ENCODE measurements at places on chromosomes 5 and 9. TPM values are rescaled to one million over a fixed set of nuclear protein-coding genes. Genes with fewer than 3 reads are reported as not detected.

DNA sequence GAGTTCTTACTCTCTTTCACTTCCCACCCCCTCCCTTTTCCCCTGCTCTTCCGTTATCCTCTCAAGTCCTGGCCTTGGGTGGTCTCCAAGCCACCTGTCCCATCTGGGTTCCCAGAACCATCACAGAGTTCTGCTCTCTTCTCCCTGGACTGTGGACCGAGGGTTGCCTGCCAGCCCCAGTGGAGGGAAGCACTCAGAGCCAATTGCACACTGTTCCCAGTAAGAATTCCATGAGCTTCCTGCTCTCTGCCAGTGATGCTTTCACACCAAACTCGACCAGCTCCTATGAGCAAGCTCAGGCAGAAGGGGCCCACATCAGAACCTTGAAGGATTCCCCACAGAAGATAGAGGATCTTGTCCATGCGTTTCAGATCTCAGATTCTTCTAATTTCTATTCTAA is 20.1 kb upstream of the AFAP1L1 start:
- DNase-seq, result no peak

DNA sequence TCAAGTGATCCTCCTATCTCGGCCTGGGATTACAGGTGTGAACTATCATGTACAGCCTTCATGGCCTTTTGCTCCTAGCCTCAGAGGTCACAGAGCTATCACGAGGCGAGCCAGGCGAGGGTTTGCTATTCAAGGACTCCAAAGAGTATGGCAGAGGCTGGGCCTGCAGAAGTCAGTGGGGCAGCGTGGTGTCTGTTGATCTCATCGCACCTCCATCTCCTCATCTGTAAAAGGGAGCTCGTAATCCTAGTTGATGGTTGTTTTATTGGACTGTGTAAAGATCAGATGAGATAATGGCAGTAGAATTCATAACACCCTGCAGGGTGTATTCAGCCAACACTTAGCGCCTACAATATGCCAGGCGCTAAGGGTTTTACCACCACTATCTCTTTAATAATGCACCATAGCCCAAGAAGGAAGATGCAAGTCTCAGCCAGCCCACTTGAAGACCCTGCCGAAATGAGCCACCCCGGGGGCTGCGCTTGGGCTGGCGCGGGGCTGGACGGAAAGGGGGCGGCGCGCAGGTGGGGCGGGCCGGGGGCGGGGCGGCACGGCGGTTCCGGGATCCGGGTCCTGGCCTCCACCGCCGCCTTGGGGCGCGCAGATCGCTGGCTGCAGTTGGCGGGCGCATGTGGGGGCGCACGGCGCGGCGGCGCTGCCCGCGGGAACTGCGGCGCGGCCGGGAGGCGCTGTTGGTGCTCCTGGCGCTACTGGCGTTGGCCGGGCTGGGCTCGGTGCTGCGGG is at the start of gene GALNT12:
Gene GALNT12, plus strand, starts transcription at position 601 of the 744 bp plus-strand sequence. Its CDS starts 29 bp downstream, at position 630.
- no peak for DNase-seq

DNA sequence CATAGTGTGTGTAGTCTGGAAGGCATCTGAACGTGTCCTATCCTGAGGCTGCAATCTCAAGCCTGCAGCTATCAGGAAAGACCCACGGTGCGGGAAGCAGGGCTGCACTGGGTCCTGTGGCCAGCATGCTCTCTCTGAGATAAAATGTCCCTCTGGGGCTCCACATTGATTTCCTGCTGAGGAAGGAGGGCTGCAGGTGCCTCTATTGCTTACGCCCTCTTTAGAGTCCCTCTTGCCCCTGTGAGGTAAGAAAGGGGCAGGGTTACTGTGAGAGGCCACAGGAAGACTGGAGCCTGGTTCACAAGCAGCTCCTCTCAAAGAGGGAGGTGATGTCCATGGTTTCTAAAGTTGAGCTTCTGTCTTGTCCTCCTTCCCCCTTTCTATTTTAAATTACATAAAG is 299.9 kb upstream of the RFX3 start:
- no peak for DNase-seq

GRCh38 chr9:134294153-134295071 is 31.8 kb upstream of the RXRA start:
- no peak for DNase-seq

GRCh38 chr5:111453295-111453694 is 59.0 kb downstream of the STARD4 start:
- no peak for DNase-seq

- no peak for DNase-seq
Measured at GRCh38 chr9:6896562-6896961, 138.8 kb downstream of the KDM4C start.

- peak; percentile 52 for DNase-seq
Measured at GRCh38 chr5:179229331-179229831, 115.9 kb downstream of the ADAMTS2 start.

- DNase-seq, result no peak
Measured at GRCh38 chr9:117169089-117169621, 245.7 kb downstream of the ASTN2 start.

GRCh38 chr5:34519489-34520220 is 136.5 kb upstream of the RAI14 start:
- no peak for DNase-seq

- DNase-seq, result no peak
Measured at GRCh38 chr5:96388176-96388575, 44.9 kb downstream of the PCSK1 start.

DNA sequence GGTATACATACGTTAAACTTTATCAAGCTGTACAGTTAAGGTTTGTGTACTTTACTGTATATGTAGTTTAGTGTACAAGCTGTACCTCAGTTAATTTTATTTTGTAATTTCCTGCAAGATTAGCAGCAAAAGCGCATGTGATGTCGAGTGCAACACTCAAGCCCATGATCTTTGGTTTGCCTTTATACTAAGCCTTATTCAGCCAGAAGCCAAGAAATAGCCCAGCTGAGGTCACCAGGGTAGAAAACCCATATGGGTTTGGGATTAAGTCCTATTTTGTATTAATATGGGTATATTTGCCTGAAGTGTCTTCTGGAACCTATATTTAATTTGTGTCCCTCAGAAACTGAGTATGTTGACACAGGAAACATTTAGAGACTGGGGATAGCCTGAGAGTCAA is 59.3 kb downstream of the ZFAND5 start:
- DNase-seq, result no peak

DNA sequence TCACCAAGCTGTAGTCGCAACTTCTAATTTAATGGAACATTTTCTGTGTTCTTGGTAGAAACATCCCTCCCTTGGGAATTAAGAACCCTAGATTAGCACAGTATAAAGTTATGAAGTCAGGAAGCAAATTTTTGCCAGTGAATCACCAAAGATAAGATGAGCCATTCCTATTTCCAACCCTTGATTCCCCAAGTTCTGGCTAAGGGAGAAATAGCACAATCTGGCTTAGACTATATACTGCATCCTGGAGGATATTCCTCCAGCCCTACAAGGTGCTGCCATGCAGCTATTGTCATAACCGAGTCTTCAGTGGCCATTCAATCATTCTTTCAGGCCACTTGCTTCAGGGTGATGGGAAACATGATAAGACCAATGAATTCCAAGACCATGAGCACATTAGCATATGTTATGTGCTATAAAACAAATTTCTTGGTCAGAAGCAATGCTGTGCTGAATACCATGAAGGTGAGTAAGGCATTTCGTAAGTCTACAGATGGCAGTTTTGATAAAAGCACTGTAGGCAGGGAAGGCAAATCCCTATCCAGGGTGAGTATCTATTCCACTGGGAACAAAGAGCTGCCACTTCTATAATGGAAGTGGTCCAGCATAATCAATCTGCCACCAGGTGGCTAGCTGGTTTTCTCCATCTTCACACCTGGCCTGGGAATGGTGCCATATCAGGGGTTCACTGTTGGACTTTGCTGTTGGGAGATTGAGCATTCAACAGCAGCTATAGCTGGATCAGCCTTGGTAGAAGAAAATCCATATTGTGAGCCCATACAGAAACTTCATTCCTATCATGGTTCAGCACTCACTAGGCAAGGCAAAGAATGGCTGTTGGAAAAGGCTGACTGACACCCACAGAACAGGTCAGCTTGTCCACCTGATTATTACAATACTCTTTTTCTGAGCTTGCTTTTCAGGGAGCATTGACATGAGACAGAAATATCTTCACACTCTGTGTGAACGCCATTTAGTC is 19.6 kb upstream of the ARL15 start:
- no peak for DNase-seq

GRCh38 chr9:69546265-69546664 is 125.9 kb downstream of the APBA1 start:
- DNase-seq, result no peak

DNA sequence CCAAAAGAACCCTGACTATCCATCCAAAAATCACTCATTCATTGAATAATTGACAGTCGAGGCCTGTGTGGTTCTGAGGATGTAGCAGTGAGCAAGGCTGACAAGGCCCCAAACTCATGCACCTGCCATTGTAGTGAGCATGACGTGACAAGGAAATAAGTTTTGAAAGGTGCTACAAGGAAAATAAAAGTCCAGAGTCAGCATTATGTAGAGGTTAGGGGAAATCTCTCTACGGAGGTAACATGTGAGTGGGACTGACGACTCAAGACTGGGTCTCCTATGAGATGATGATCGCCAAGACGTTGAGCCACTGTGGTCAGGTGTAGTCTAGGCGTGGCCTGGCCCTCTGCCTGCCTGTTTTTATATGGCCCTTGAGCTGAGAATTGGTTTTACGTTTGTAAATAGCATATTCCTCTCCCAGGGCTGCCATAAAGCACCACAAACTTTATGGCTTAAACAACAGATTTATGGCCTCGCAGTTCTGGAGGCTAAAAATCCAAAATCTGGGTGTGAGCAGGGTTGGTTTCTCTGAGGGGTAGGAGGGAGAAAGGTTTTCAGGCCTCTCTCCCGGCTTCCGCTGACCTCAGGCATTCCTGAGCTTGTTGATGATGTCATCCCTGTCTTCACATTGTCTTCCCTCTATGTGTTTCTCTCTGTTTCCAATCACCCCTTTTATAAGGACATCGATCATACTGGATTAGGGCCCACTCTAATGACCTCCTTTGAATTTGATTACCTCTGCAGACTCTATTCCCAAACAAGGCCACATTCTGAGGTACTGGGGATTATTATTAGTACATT is 206.4 kb upstream of the EGFLAM start:
- DNase-seq, result no peak

DNA sequence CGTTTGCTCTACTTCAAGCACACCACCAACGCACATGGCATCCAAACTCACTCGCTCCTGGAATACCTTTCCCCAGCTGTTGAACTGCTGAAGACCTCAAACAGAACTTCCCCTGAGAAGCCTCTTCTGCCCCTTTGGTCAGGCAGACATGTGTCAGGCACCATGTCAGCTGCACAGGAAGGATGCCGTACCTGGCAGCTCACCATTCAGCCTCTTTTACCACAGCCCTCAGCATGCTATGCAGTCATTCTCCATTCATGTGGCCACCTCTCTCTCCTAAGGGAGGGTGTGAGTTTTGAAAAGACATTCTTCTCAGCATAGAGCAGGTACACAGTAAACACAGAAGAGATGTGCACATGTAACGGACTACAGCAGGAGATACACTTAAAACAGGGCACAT is 14.2 kb downstream of the IL4 start:
- no peak for DNase-seq

GRCh38 chr5:36908544-36909260 is 32.1 kb downstream of the NIPBL start:
- DNase-seq, result no peak

- DNase-seq, result no peak
Measured at GRCh38 chr9:123235448-123235847, 32.9 kb downstream of the STRBP start.

DNA sequence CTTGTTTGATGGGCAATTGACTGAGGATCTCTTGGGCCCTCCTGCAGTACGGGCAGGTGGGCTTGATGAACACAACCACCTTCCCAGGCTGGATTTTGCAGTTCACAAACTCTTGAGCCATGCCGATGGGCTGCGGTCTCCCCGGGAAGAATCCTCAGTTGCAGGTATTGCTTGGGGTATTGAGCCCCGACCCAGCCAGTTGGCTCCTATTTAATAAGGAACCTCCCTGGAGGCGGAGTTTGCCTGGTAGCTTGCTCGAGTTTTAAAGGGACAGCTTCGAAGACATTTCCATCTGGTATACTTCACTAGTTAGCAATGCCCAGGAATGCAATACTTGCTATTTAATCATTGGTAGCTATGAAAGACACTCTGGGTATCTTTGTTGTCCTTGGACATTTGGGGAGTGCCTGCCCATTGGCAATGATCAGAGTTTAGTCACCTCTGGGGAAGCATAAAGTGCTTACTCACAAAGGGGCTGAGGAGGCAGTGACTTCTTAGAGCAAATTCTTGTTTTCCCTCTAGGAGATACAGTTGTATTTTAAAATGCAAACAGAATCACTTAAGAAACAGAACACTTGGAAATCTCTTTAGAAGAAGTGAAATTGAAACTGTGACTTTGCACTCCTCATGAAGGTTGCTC is at the start of gene GLRX:
Gene GLRX, minus strand, starts transcription at position 185 of the 640 bp plus-strand sequence. Its CDS starts 64 bp downstream, at position 121.
- DNase-seq, result peak; percentile 76

DNA sequence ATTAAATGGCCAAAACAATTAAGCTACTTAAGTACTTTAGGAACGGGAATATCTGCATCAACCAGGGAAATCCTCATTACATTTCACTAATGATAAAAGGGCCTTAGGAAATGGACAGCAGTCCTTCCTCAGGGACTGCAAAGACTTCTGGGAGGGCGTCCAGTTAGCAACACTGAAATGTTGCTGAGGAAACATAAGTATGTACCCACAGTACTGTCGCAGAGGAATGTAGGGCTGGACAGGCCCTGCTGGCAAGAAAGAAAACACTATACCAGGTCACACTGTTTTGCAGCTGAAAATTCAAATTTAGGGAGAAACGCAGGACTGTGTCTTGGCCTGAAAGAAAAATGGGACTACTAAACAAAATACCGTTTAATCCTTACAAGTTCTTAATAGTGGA is 1.3 kb downstream of the C5orf15 start:
- DNase-seq, result no peak

DNA sequence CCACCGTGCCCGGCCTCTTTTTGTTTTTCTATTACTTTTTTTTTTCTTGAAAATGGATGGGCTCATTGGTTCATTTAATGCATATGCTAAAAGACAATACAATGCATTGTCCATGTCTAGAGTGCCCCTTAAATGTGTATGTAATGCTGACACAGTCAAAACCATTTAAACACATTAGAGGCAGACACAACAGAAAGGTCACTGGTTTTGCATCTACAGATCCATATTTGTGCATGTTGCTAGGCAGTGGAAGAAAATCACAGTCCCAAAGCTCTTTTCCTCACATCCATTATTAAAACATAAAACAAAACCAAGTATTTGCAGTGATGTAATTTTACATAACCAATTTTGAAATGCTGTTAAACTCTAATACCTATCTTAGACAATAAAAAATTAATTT is 389.0 kb downstream of the TAF11L14 start:
- no peak for DNase-seq

- no peak for DNase-seq
Measured at GRCh38 chr9:120778758-120779157, 14.5 kb downstream of the FBXW2 start.

GRCh38 chr9:131094622-131095021 is 1.7 kb upstream of the AIF1L start:
- DNase-seq, result no peak

- no peak for DNase-seq
Measured at GRCh38 chr5:149363936-149364335, 6.1 kb downstream of the PCYOX1L start.

GRCh38 chr9:87443461-87443860 is 54.2 kb upstream of the DAPK1 start:
- DNase-seq, result no peak

Gene RPL12
- total RNA-seq, result 894 TPM

Gene AFAP1L1
- total RNA-seq, result 54.8 TPM

Gene TRPM3
- total RNA-seq, result 26.1 TPM

Gene PHF24
- total RNA-seq, result 0.45 TPM

Gene SLC36A3
- not detected for total RNA-seq

Gene RGS7BP
- 0.67 TPM for total RNA-seq

Gene TTC39B
- total RNA-seq, result 17.7 TPM

Gene CCL27
- total RNA-seq, result not detected

Gene OTULINL
- 15.6 TPM for total RNA-seq

Gene SCGB3A2
- total RNA-seq, result 1.0 TPM

Gene SPDL1
- 9.3 TPM for total RNA-seq

Gene C5orf15
- 27.6 TPM for total RNA-seq
